ENCODE measurements at places on chromosomes 4 and X. TPM values are rescaled to one million over a fixed set of nuclear protein-coding genes. Genes with fewer than 3 reads are reported as not detected.

Gene CTAG2
- 3.8 TPM for total RNA-seq

Gene NPY2R
- total RNA-seq: not detected

Gene C4orf50
- not detected for total RNA-seq

Gene IL3RA
- total RNA-seq: not detected

Gene RASSF6
- not detected for total RNA-seq

Gene PCDH18
- 2.6 TPM for total RNA-seq

Gene POU4F2
- total RNA-seq: 0.03 TPM

Gene FRMPD3
- total RNA-seq: 0.15 TPM

Gene DMRTC1B
- total RNA-seq: not detected

Gene F11
- not detected for total RNA-seq

Gene NEIL3
- total RNA-seq: 14.5 TPM

Gene RNF4
- total RNA-seq: 89.0 TPM

Gene PLAC8
- total RNA-seq: 28.2 TPM

Gene AREG
- total RNA-seq: not detected

Gene USP17L11
- not detected for total RNA-seq

Gene CAPN6
- total RNA-seq: not detected

Gene CACNA1F
- total RNA-seq: not detected

Gene LPAR4
- total RNA-seq: not detected

Gene CT45A2
- total RNA-seq: 0.69 TPM

Gene CENPI
- total RNA-seq: 43.6 TPM

Gene MXRA5
- total RNA-seq: 0.21 TPM

Gene FUNDC2
- 56.2 TPM for total RNA-seq

Gene METAP1
- 34.9 TPM for total RNA-seq

Gene NHS
- 1.1 TPM for total RNA-seq

Gene USP17L12
- not detected for total RNA-seq

Gene CDS1
- total RNA-seq: 1.6 TPM

Gene HMGN5
- total RNA-seq: 9.1 TPM

Gene PAK3
- total RNA-seq: 1.5 TPM

Gene CDX4
- not detected for total RNA-seq
